ENCODE measurements at places on chromosomes 7 and 10.

DNA sequence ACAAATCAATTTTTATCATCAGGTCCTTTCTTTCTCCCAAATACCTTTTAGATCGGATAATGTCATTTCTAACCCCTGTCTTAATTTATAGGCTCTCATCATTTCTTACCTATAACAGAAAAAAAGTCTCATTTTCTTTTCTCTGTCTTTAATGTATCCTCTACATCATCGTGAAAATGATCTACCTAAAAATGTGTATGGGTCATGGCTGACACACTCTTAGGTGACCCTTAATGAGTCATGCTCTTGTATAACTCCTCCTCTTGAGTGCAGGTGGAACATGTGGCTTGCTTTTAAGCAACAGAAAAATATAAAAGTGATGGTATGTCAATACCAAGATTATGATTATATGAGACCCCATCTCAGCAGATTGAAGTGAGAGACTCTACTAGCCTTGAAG is 139.4 kb downstream of the SEMA3C start:
- no peak for DNase-seq

GRCh38 chr10:29850371-29850770 is 209.0 kb downstream of the JCAD start:
- DNase-seq = no peak

GRCh38 chr10:120931423-120931822 is 80.3 kb downstream of the WDR11 start:
- no peak for DNase-seq

- no peak for DNase-seq
Observed at GRCh38 chr10:49505589-49505988, 33.3 kb downstream of the ERCC6 start.

- no peak for DNase-seq
Observed at GRCh38 chr10:21170216-21170615, 273.1 kb upstream of the NEBL start.

DNA sequence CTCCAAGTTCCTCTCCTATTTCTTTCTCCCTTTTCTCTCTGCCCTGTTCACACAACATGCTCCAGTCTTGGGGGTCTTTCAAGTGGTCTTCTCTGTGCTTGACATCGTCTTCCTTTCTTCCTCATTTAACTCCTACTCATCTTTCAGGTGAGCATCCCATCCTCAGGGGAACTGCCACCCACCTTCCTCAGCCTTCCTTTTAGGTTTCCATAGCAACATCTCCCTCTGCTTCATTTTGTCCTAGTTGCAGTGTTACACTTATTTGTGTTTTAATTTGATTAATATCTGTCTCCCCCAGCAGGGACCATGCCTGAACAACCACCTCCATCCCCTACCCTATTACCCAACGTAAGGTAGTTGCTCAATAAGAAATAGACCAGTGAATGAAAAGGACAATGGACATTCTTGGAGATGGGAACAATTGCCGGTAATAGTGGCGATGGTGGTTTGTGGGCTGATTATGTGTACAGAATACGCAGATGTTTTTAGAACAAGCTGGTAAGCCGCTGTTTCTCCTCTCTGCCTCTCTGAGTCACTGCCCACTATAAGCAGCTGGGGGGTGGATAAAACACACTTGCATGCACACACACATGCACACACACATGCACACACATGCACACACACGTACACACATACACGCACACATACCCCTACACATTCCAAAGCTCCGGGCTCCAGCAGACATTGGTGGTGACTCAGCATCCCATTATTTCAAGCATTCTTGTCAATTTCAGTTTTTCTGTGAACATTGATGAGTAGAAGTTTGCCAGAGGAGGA is 251.6 kb downstream of the GATA3 start:
- DNase-seq = no peak

DNA sequence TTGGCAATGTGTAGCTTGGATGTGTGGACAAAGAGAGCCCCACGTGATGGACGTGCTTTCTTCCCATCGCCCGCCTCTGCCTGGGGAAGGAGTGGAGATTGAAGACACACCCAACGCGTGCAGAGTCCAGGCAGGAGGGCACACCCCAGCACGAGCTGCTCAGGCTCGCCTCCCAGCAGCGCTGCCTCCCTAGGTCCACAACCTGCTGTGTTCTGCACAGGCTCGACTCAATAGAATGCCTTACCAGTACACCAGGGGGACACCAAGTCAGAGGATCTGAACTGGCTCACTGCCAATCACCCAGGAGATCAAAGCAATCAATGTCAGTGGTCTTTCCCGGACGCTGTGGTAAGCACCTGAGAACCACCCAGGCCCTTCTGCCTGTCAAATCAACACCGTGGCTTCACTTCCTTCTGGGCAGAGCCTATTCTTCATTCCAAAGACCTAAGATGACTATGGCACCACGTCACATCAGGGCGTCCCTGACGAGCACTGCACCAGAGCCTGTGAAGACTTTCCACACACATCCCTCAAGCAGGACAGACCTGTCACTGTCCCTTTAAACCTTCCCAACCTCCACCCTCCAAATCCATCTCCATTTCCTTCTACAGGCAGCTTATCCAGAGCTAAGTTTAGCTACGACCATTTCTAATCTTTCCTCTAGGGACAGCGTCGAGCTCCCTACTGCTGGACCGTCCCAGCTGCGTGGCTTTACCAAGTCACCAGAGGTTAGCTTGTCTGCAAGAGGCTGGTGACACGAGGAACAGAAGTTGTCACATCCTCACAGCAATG is 72.3 kb downstream of the AMZ1 start:
- DNase-seq = no peak

GRCh38 chr10:62916141-62916603 is 100.0 kb upstream of the EGR2 start:
- DNase-seq = no peak

DNA sequence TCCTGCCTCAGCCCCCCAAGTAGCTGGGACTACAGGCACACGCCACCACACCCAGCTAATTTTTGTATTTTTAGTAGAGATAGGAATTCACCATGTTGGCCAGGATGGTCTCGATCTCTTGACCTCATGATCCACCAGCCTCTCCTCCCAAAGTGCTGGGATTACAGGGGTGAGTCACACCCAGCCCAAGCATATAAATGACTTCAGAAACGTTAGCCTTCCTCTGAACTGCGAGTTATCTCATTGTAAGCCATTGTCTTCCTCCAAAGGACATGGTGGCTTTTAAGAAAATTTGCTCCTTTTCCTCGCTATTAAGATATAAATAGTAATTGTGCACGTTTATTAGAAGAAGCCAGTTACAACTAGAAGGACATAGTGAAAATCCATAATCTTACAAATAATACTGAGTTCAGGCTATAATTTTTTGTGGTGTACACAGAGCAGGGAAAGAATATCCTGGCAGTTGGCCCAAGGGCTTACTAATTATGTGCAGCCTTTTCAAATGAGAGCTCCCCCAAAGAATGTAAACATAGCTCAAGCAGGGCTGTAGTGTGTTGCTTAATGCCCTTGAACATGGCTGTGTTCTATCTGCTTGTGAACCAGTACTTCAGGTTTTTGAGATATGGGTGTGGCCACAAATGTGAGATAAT is 495.8 kb downstream of the PARD3 start:
- DNase-seq = peak; percentile 47

DNA sequence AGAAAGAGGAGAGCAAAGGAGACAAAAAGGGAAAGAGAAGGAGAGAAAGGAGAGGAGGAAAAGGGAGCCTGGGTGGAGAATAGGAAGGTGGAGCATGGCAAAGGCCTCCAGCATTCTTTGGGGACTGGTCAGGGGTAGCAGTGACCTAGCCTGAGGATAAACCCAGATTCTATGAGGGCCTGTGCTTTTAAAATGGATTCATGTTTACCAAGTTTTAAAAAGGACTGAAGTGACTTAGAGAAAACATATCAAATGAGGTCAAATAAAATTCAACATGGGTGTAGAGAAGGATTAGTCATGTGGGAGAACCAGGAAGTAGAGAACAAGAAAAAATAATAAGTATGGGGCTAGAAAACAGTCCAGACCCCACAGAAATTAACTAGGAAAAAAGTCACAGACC is 20.7 kb downstream of the CREB3L2 start:
- no peak for DNase-seq

DNA sequence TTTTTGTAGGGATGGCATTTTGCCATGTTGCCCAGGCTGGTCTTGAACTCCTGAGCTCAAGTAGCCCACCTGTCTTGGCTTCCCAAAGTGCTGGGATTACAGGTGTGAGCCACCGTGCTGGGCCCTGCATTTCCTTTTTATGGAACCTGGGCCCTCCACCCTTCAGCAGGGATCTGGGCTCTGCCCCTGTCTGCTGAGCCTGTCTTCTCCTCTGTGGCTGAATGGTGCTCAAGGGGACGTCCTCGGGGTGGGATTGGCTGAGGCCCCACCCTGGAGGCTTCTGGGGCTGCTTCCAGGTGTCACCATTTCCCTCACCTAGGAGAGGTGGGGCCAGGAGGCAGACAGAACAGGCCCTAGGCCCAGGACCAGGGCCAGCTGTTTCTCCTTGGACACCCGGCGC is 18.4 kb downstream of the FAM241B start:
- no peak for DNase-seq

DNA sequence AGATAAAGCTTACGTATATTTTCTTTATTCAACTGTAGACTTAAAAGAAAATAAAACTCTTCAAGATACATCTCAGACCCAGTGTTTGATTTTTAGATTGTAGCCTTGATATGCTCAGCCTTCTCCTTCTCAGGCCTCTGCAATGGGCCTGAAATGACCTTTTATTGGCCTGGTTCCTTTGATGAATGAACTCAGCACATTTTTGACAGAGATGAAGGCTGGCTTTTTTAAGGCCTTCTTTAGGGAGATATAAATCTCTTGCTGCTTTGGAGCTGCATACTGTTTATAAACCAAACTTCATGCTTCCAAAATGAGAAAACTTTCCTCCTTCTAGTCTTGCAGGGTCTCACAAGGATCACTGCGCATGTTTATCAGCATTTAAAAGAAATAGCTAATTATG is 1049.8 kb downstream of the LRMDA start:
- no peak for DNase-seq

- DNase-seq = no peak
Observed at GRCh38 chr7:143181349-143181748, 1.9 kb upstream of the TAS2R39 start.

GRCh38 chr10:114262496-114262895 is 23.4 kb downstream of the VWA2 start:
- no peak for DNase-seq

DNA sequence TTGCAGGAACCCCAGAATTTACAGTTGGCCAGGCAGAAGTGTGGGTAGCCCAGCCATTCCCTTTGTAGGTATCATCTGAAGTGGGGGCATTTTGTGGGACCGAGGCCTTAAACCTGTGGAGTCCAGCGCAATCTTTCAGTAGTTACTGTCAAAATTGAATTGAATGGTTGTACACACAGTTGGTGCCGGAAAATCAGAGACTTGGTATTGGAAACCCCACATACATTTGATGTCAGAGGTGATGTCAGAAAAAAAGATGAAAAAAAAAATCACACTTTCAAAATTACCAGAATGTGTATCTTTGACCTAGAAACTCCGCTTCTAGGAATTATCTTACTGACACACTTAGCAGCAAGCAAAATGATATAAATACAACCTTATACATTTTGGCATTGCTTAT is 153.8 kb upstream of the PLXNA4 start:
- DNase-seq = no peak

- no peak for DNase-seq
Observed at GRCh38 chr7:135747366-135747765, 1.2 kb downstream of the FAM180A start.

DNA sequence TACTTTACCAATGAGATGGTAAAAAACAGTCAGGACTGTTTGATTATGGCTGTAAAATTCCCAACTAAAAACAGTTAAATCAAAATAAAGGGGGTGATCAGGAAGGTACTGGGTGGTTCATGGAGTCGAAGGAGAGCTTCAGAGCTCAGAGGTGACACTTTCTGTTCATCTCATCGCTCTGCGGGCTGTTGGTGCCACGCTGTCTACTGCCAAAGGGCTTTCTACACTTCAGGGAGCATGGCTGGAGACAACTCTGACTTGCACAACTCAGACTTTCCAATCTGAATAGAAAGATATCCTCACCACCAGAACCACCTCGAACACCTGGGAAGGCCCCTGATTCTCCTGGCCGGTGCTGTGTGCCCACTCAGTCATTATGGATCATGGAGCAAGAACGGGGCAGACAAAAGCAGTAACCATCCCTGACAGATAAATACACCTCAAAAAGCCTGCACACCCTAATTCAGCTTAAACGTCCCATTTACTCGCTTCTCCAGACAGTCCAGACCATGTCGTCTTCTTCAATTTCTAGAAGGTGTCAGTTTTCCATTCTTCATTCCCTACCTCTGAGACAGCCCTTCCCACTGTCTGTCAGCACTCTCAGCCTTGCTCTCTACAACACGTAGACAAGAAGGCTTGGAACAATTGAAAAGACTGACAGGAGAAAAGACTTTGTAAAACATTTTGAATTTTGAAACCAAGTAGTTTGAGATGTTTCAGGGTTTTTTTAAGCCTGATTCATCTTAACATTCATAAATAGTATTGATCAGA is 348.7 kb upstream of the NFE2L3 start:
- DNase-seq = no peak

GRCh38 chr7:49579408-49579807 is 194.0 kb upstream of the VWC2 start:
- no peak for DNase-seq

DNA sequence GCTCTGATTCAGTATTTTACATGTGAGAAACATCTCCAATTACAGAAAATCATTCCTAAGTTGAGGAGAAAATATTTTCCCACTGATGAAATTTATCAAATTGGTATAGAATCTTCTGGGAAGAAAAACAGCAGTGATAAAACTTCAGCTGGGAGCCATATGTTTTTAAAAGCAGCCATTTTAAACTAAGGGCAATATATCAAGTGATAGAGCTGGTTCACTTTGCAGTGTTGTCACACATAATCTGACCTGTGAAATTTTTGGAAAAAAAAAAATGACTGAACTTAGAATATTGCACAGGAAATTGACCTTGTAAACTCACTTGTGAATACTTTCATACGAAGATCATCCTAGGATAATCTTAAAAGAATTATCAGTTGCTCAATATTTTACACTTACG is 10.5 kb upstream of the EZH2 start:
- no peak for DNase-seq

DNA sequence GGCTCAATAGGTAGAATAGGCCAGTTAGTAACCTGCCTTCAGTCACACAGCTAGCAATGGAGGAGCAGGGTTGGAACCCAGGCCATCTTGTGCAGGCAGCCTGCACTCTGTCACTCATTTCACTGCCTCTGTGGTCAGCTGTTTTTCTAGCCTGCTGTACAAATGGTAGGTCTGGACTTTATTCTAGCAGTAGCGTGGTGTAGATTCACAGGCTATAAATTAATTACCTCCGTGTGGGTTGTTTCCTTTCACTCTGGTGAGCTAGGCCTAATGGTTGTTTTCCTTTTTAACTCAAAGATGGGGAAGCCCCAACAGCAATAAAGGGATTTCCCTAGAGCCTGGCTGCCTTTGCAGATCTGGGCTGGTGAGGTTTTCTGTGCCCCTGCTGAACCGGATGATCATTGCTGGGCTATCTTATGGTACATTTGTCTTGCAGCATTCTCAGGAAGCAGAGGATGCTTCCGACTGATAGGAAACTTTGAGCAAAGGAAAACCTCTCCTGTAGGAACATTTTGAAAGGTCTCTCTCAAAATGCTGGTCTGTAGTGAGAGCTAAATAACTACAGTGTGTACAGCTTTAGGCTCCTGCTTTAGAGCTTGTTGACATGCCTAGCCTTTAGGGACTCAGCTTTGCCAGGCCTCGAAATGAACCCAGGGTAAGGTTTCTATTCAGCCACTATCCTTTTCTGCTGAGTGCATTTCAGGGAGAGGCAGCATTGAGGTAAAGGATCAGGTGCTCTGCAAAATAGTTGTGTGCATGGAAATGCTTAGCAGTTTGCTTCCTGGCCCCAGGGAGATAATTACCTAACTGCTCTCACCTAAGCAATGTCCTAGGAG is 157.4 kb downstream of the ST7 start:
- no peak for DNase-seq

- no peak for DNase-seq
Observed at GRCh38 chr10:96610817-96611216, 24.0 kb upstream of the TM9SF3 start.

Data from SK-N-MC (cell line).